ENCODE measurements at places on chromosomes 5 and 9.

GRCh38 chr5:68652534-68652965 is 437.0 kb downstream of the PIK3R1 start:
- no peak for DNase-seq

DNA sequence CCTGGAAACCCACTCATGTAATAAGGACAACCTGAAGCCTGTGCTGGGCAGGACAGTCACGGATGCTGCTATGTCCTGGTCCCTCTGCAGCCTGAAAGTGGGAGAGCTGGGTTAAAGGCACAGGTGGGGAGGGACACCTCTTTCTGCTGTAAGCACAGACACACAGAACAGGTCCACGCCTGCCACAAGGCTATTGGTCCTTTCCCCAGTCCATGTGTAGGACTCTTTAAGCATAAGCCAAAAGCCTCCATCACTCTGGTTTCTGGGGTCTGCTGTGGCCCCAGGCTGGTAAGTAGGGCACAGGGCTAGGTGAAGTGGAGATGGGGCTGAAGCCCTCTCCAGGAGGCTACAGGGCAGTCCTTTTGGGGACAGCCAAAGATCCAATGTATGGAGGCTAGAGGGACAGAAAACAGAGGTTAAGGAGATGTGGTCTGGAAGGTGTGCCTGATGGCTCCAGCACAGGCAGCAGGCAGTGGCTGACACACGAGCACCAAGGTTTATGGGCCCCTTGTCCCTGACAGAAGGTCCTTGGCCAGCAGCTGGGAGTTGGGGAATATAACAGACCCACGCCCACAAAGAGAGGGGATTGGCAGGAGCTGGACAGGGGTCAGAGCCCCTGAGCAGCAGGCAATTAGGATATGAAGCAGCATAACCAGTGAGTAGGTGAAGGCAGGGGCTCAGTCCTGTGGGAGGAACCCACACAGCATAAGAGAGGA is 203.6 kb upstream of the MVB12B start:
- DNase-seq, result no peak

- peak; percentile 93 for DNase-seq
Observed at GRCh38 chr5:893711-894110, 1.0 kb downstream of the TRIP13 start.

DNA sequence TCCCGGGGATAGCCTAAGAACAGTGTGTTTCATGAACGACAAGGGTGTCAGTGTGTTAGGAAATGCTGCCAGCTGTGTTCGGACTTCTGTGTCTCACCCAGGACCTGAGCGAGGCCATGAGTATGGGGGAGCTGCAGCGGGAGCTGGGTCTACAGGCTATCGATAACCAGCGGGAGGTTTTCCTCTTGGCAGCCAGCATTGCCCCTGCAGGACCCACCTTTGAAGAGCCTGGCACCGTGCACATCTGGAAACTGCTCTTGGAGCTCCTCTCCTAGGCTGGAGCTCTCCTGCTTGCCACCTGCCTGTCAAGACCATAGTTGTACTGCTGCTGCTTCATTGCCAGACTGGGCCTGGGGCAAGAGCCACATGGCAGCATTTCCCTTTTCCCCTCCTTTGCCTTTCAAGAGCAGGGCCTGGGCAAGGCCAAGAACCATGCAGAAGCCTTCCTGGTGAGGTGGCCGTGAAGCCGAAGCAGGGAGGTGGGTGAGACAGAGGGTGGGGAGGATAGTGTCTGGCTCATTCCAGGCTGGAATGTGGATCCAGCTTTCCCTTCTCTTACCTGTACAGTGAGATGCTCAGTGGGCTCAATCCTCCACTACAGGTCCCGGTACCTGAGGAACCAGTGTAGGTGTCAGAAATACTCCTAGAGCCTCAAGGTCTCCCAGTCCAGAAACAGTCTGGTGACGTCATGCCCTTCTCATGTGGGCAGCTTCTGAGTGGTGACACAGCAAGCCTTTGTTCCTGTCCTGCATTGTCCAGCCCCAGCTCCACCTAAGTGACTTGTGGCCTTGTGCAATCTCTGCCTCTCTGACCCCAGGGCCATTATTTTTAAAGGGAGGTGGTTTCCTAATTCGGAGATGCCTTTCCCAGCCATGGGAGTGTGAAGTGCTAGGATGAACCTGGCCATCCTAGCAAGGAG is 6.6 kb downstream of the ARL10 start:
- DNase-seq, result no peak

DNA sequence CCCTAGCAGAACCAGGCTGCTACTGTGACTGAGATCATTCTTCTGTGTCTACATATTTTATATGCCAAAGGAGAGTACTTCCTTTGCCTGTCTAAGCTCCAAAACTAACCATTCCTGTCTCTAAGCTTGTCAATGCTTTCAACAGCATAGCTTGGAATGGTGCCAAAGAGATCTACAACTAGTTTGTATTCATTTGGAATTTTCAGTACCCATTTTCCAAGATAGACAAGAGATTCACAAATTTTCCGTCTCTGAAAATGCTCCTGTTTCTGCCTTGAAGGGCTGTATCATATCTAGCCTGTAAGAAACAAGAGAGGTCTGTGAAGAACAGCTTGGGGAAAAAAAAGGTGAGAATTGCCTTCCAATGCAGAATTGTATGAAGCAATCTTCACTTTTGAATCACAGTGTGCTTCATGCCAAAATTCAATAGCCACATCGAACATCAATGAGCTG is 334.4 kb upstream of the ACTBL2 start:
- DNase-seq, result no peak

- DNase-seq, result no peak
Observed at GRCh38 chr5:64690417-64691151, at the start of gene SHISAL2B. TSS of gene SHISAL2B (plus strand) at chr5:64690503. CDS start at chr5:64690624, 121 bp downstream.

- no peak for DNase-seq
Observed at GRCh38 chr5:71872311-71872864, 153.3 kb downstream of the CARTPT start.

DNA sequence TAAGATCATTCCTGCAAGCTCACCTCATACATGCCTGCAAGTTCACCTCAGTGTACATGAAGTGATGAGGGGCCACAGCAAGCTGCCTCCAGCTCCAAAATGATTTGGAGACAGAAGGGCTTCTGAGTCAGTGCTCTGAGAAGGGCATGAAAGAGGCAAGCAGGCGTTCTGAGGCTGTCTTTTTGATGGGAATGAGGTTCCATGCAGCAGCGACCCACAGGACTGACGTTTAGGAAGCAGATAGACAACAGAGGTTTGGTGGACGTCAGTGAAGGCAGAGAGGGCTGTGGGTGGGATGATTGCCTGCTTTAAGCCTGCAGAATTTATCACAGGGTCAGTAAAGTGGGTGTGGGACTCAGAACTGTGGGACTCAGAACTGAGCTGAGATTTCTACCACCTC is 8.9 kb upstream of the SMIM32 start:
- DNase-seq, result no peak

GRCh38 chr5:152601806-152602732 is 197.0 kb upstream of the NMUR2 start:
- DNase-seq, result no peak

GRCh38 chr5:16492398-16493140 is 27.0 kb upstream of the ZNF622 start:
- DNase-seq, result no peak

DNA sequence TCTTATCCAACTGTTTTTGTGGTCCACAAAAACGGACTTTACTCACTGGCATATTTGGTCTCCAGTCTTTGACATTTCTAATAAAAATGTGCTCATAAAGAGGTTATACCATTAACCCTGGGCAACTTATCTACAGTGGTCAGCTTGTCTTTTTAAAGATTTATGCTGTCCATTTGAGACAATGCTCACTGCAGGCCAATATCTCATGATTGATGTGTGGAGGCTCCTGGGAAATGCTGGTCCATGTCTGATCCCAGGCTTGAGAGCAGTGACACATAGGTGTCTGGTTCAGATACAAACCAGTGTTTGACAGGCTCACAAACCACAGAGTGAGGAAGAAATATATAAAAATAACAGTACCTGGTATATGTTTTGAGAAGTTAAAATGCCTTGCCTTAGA is 180.7 kb downstream of the TARS1 start:
- DNase-seq, result no peak

All from RPMI8226 (cell line).